ENCODE measurements at places on chromosomes 3 and 15.

- no peak for DNase-seq
Observed at GRCh38 chr15:84400820-84401219, 165.2 kb downstream of the GOLGA6L4 start.

GRCh38 chr3:20218215-20218614 is 32.2 kb upstream of the SGO1 start:
- DNase-seq = no peak

GRCh38 chr3:124513610-124513997 is 216.6 kb upstream of the UMPS start:
- DNase-seq = no peak

- no peak for DNase-seq
Observed at GRCh38 chr3:111864821-111865656, 6.0 kb downstream of the PHLDB2 start.

- DNase-seq = no peak
Observed at GRCh38 chr3:156218353-156218744, 98.0 kb downstream of the KCNAB1 start.

DNA sequence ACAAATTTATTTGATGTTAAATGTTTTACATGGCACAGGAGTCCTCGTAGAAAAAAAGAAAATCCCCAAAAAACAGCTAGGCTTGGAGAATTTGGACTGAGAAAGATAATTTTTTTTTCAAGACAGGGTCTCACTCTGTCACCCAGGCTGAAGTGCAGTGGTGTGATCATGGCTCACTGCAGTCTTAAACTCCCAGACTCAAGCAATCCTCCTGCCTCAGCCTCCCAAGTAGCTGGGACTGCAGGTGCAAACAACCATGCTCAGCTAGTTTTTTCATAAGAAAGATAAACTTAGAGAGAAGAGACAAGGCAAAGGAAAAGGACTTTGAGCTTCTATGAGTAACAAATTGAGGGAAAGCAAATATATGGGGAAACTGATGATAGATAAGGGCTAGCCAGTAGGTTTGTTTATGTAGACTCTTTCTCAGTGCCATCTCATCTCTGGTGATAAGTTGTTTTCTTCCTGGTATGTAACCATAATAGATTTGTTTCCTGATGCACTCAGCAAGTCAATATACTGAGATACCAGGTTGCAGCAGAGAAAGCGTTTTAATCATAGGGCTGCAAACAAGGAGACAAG is 13.1 kb upstream of the TRMT10C start:
- no peak for DNase-seq

DNA sequence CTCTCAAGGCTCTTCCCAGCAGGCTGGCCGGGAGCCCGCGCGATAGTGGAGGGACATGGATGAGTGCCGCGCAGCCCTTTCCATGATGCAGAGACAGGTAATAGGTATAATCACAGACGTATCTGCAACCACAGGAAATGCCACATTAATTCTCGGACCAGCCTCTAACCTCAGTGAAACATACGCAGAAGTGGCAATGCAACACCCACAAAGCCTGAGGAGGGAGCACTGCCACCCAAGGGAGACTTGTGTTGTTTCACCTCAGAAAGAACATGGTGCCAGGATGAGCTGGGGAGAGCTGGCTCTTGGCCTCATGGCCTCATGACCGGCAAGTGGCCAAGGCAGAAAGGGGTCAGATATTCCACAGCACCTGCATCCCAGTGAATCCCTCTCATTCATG is 39.0 kb downstream of the PGPEP1L start:
- DNase-seq = no peak

DNA sequence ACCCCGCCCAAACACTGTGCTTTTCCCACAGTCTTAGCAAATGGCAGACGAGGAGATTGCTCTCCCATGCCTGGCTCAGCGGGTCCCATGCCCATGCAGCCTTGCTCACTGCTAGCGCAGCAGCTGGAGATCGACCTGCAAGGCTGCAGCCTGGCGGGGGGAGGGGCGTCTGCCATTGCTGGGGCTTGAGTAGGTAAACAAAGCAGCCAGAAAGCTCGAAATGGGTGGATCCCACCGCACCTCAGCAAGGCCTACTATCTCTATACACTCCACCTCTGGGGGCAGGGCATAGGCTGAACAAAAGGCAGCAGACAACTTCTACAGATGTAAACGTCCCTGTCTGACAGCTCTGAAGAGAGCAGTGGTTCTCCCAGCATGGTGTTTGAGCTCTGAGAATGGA is 27.2 kb upstream of the WDR5B start:
- DNase-seq = no peak

DNA sequence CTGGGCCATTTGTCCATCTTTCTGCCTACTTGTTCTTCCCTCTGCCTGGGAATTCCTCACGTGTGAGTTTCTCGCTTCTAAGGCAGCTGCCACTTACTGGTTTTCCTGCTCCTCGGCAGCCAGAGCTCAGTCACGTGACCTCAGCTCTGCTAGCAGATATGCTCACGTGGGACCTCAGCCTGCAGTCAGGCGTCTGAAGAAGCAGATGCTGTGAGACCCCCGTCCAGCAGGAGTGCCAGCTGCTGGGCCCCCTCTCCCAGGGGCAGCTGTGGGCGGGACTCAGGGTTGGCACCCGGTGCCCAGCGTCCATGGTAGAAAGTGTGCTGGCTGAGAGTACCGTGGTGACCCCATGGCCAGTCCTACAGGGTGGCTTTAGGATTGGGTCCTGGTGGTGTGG is 161.3 kb upstream of the TLE3 start:
- DNase-seq = no peak

DNA sequence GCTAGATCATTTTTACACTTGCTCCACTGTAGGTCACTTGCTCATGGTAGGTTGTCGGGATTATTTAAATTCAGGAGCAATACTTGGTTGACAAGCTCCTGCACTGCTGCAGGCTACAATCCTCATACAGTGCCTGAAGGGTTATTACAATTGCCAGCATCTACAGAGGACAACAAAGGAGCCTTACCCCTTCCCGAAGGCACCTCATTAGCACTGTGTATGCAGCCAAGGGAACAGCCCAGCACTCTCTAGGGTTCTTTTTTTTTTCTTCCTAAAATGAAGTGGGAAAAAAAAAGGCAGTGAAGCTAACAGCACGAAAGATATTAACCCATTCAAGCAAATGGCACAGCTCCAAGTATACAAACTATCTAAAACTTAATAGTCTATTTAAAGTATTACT is 142.7 kb downstream of the ULK4 start:
- DNase-seq = no peak

GRCh38 chr3:104323226-104323625 is 1043.5 kb upstream of the ALCAM start:
- DNase-seq = no peak

GRCh38 chr15:92425578-92426225 is 32.0 kb downstream of the ST8SIA2 start:
- no peak for DNase-seq

DNA sequence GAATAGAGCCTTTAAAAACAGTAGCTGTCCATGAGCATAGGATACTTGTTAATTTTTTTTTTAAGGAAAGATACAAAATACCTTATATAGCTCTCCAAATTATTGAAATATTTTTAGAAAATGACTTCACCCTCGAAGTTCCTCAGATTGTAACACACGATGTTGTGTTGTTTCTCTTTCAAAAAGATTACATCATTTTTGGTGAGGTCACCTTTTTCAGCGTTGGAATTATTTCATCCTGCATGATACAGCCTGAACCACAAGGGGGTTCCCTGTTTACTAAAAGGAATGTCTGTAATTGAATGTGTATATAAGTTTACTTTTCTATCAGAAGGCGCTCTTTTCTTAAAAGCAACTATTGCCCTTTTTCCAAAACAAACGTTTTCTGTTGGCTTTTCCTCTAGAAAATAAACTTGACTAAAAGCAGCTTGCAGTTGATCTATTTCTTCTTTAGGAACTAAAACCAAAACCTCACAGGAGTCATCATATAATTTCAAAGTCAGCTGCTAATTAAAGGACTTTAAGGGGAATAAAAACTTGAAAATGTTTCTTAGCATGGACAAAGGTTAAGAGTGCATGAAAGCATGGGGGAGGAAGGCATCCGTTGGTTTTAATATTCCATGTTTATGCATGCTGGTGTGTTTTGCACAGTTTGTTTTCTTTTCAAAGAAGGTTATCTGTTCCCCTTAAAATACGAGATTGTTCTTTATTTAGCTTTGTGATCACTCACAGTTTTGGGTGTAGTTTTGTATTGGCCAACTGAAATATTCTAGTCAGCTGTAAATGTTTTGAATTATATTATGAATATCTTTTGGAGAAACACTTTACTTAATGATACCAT is 29.4 kb downstream of the LYSMD4 start:
- no peak for DNase-seq

GRCh38 chr3:98754483-98754882 is 8.7 kb upstream of the ST3GAL6 start:
- DNase-seq = no peak

- DNase-seq = no peak
Observed at GRCh38 chr3:168514252-168514651, 418.5 kb upstream of the GOLIM4 start.

DNA sequence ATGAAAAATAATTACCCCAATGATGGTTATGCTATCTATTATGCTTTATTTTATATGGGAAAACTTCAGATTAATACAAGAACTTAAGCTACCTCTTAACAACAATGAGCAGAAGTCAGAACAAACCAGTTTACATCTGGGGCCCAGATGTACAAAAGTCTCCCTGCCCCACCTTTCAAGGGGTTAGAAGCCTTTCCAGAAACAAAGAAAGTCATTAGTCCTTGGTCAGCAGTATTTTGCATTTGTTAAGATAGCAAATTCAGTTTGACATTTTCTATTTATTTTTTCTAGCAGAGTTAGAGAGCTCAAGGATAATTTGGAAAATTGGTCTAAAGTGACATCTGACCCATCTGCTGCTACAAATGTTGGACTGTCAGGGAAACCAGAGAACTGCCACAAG is 478.7 kb upstream of the UBE2E2 start:
- DNase-seq = no peak

GRCh38 chr3:105317841-105318240 is 48.9 kb upstream of the ALCAM start:
- no peak for DNase-seq

GRCh38 chr3:193984876-193985275 is 151.1 kb upstream of the HES1 start:
- DNase-seq = no peak

GRCh38 chr15:56428821-56429458 is 36.0 kb downstream of the MNS1 start:
- no peak for DNase-seq

- DNase-seq = no peak
Observed at GRCh38 chr3:196216089-196216564, at the start of gene SLC51A. Gene SLC51A, plus strand, starts transcription at chr3:196216534. Its CDS starts 179 bp downstream, at chr3:196216713.

- DNase-seq = no peak
Observed at GRCh38 chr3:119508172-119508845, 10.0 kb downstream of the TIMMDC1 start.

DNA sequence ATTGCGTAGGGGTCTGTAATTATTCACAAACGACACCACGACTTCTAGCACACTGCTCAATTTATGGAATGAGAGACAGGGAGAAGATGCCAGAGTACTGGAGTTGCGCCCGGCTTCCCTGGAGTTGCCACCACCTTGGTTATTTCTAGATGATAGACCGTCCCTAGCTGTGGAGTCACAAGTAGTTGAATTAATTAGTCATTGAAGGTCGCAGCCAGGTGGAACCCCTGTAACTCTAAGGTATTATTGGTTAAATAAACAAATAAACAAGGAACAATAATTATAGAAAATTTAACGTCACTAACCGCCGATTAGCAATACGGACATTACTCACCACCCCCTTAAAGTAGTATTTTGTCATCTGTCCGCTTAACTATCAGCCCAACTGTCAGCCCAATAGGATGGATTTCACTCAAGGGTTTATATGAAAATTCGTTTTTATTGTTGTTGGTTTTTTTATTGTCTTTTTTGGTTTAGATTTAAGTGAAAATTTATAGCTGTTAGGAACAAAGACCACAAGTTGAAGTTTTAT is 911 bp upstream of the AZI2 start:
- no peak for DNase-seq

GRCh38 chr3:53169045-53169831 is 8.2 kb downstream of the PRKCD start:
- DNase-seq = no peak

- no peak for DNase-seq
Observed at GRCh38 chr15:86077070-86077469, 2.6 kb upstream of the AGBL1 start.

GRCh38 chr15:74827614-74828013 is 1.2 kb downstream of the CPLX3 start:
- no peak for DNase-seq

GRCh38 chr3:142894493-142894892 is 5.6 kb upstream of the PCOLCE2 start:
- no peak for DNase-seq

DNA sequence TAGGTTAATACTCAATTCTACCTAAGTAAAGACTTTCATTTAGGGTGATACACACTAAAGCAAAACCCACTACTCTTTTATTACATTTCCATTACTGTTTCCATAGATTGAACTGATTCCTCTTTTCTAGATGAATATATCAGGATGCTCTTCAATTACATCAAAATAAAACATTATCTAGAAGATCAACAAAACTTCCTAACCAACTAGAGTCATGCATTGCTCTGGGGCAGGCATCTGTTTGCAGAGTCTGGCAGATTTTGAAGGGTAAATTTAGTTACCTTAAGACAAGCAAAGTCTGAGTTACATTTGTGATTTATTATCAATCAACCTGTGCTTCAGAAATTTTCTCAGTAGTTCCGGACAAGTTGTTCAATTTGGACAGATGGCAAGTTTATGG is 117.1 kb downstream of the NEK11 start:
- no peak for DNase-seq

- DNase-seq = no peak
Observed at GRCh38 chr3:115359536-115359935, 212.4 kb upstream of the ZBTB20 start.

GRCh38 chr15:39034816-39035215 is 470.2 kb upstream of the RASGRP1 start:
- no peak for DNase-seq

- DNase-seq = no peak
Observed at GRCh38 chr3:134620476-134621115, 30.2 kb downstream of the KY start.

DNA sequence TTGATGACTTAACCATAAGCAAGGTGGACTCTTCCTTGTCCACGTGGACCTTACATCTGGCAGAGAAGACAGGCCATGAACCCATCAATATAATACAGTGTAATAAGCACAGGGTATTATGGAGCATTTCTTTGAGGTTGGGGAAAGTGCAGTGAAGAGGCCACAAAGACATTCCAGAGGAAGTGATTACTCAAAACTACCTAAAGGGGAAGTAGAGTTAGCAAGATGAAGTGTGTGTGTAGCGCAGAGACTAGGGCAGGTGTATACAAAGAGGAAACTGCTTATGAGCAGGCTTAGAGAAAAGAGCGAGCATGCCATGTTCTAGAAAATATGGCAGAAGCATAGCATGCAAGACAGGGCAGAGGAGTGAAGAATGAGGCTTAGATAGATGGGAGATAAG is 17.9 kb downstream of the CP start:
- no peak for DNase-seq

DNA sequence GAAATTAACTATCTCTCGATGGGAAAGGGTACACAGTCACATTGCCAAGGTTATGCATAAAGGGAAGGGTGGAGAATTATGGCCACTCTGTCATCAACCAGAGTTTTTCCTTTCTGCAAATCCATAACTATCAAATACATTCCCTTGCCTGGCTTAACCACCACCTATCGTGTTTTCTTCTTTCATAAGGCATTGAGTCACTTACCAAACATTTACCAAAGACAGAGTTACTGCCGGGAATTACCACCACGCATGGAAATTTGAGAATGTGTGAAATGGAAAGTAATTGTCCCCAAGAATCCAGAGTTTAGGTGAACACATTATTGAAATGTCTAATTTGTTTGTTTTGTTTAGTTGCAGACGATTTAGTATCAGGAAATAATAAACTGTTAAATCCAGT is 134.3 kb upstream of the LRRN1 start:
- DNase-seq = no peak

Measured in activated CD4-positive, alpha-beta T cell treated with anti-CD3 and anti-CD28 coated beads for 24 hours (primary cell).